ENCODE measurements at places on chromosomes 4 and X. TPM values are rescaled to one million over a fixed set of nuclear protein-coding genes. Genes with fewer than 3 reads are reported as not detected.

The TBX22 gene
- total RNA-seq: not detected

The PPP1R3F gene
- total RNA-seq: 7.0 TPM

The FGF2 gene
- 134 TPM for total RNA-seq

The MAGED2 gene
- 48.6 TPM for total RNA-seq

The CTAG2 gene
- total RNA-seq: not detected

The SPATA4 gene
- 0.21 TPM for total RNA-seq

The BEX1 gene
- total RNA-seq: not detected

The SYNPO2 gene
- total RNA-seq: 0.42 TPM

The FAM184B gene
- not detected for total RNA-seq

The NOX1 gene
- not detected for total RNA-seq

The CENPVL2 gene
- not detected for total RNA-seq

The ZDHHC9 gene
- total RNA-seq: 30.6 TPM

DNA sequence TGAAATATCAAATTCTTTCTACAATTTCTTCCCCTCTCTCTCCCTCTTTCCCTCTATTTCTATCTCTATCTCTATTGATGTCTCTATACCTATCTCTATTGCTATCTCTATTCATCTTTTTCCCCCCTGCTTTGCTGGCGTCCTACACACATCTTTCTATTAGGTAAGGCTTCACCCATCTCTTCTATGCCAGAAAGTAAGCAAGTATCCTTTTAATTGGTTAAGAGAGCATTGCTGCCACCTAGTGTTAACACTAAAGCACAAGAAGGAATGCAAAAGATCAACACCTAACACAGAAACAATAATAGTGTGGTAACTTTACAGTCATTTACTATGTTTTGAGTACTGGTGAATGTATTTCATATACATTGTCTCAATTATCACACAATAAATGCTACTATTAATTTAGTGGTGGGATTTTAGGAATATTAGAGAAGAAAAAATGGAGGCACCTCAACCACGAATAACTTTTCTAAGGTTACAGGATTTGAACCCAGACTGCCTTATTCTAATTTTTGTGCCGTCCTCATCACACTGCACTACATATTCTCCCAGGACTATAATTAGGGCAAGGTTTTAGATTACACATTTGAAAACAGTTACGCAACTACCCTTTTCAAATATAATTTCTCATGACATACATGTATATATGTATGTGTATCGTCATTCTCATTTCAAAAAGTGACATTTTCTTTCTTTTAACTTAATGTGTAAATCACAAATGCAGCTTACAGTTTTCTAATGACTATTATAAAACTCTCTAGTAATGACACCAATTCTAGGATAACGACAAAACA is 3.7 kb upstream of the C4orf36 start:
- peak; percentile 83 for DNase-seq

DNA sequence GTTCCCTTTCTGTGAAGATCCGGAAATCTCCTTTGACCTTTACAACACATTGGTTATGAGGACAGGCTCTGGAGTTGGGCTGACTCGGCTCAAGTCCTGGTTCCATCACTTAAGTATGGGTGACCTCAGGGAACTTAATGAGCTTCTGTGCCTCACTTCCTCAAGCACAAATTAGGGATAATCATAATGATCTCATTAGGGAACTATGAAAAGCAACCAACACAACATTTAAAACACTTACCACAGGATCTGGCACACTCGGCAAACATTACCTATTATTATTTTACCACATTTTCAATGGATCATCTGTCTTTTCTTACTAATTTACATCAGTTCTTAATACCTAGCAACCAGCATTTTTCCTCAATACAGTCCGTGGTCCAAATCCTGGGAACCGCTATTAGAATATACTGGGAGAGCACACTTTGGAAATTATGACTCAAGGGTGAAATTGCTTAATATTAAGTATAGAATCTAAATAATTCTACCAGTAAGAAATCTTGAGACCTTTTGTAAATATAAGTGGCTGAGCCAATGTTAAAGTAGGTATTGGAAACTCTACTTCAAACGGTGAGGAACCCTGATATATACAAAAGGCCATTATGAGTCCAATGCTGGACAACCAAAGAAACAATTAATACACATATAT is 19.6 kb downstream of the ADGRA3 start:
- DNase-seq: no peak

DNA sequence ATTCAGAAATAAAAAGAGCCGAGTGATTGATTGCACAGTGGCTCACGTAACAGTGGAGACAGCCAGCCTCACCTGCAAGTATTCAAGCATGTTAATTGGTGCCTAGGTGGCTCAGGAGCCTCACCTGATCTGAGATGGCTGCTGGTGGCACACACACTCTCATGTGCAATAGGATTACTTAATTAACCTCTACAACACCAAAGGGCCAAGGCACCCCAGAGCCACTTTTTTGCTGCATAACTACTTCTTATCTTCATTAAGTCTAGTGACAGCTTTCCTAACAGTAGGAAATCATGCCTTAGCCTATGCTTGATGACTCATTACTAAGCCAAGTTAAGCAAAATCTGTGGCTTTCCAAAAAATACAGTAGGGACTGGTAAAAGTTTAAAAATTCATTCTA is 117.3 kb upstream of the NOCT start:
- DNase-seq: no peak

GRCh38 chrX:88136328-88136727 is 610.7 kb upstream of the CPXCR1 start:
- no peak for DNase-seq

DNA sequence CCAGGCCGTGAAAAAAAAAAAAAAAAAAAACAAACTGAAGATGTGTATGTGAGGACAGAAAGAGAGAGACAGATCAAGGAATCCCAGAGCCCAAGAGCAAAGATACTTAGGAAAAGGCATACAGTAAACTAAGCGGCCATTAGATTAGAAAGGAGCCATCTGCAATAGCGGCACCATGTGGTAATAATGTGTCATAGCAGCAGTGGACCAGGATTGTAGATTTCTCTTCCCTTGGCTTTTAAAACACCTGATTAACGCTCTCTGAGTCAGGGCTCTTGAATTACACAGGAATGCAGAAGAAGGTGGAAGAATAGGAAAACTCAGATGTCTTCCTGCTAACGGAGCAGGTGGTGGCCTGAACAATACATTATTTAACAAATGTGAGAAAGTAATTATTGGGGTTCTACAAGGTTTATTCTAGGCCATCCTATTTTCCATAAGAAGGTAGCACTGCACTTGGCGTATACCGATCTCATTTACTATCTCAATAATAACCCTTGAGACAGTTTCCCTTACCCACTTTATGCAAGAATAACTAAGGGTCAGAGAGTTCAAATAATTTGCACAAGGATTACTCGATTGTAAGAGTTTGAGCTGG is 182.7 kb downstream of the KCNIP4 start:
- DNase-seq: peak; percentile 73

- DNase-seq: peak; percentile 0
These were observed 263.2 kb downstream of the PDHA2 start for GRCh38 chr4:96103086-96103485.

DNA sequence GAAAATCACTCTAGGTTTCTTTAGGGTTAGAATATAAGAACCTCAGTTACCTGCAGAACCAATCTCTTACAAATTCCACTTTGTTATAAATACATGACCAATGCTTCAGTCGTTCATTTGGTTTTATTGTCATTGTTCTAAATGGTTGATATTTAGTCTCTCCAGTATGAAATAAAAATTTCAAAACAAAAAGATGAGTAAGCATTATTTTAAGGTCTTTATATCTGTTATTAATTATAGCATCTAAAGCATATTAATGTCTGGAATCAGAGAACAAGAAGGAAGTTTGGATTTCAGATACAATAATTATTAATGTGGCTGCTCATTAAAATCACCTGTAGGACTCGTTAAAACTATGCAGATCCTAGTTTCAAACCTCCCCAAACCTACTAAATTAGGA is 265.4 kb upstream of the CXorf51A start:
- no peak for DNase-seq

- DNase-seq: peak; percentile 65
These were observed 48.4 kb upstream of the RPS6KA3 start for GRCh38 chrX:20315140-20315539.

DNA sequence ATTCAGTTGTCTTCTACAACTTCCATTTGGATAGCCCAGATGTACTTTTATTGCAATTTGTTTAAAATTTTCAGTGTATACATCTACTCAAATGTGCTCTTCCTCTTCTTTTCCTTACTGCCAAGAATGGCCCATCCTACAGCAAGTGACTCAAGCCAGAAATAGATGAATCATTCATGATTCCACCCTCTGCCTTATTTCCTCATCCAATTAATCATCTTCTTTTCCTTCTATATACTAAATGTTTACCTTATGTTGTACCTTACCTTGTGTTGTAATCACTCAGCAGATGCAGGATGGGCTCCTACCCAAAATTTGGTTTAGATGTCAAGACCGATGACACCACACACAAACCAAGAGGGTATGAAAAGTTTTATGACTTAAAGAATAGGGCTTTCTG is 437.8 kb downstream of the GRXCR1 start:
- peak; percentile 95 for DNase-seq

DNA sequence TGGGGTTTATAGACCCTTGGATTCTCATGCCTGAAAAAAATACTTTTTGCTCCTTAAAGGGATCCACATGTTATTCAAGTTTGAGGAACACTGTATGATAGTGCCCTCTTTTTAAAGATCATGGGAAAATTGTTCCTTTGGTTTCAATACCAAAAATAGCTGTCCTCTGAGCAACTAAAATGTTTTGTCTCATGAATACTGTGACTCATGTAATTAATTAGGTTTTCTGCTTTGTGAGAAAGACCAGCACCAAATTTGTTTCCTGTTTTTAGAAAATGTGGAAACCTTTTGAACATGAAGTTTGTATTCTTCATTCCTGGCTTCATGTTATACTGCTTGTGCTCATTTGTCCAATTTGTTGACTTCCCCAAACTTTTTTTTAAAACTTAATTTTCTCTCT is 127.6 kb upstream of the SH3RF1 start:
- DNase-seq: peak; percentile 48

DNA sequence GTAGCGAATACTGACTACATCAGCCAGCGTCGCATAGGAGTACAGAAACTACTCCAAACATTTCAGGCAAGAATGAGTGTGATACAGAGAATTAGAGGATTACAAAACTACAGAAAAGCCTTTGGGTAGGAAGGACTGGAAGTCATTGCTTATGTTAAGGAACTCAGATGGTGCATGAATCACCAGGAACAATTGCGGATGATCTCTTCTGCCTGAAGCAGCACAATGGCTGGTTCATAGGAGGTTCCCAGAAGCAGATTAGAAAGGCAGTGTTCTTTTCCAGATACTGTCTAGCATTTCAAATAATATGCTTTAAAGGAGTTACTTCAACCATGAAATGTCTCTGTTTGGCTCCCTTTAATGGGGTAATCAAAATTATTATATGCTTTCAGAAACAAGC is 42.5 kb upstream of the MAP9 start:
- peak; percentile 36 for DNase-seq

DNA sequence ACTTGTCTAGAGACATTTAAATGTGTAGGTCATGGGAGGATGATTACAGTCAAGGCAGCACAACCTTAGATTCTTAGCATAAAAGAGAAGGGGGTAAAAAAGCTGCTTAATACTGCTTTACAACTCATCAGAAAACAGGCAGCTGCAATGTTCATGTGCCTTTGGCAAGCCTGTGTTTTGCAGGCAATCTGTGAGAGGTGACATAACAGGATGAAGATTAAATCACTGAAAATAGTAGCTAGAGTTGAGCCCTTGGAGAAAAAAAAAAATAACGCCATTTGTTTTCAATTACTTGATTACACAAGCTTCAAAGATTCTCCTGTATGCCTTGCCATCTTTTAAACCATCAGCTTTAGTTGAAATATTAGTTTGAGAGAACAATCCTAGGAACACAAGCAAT is 847.6 kb upstream of the LCORL start:
- DNase-seq: no peak

- DNase-seq: no peak
These were observed 80.7 kb downstream of the STARD8 start for GRCh38 chrX:68728186-68728585.

DNA sequence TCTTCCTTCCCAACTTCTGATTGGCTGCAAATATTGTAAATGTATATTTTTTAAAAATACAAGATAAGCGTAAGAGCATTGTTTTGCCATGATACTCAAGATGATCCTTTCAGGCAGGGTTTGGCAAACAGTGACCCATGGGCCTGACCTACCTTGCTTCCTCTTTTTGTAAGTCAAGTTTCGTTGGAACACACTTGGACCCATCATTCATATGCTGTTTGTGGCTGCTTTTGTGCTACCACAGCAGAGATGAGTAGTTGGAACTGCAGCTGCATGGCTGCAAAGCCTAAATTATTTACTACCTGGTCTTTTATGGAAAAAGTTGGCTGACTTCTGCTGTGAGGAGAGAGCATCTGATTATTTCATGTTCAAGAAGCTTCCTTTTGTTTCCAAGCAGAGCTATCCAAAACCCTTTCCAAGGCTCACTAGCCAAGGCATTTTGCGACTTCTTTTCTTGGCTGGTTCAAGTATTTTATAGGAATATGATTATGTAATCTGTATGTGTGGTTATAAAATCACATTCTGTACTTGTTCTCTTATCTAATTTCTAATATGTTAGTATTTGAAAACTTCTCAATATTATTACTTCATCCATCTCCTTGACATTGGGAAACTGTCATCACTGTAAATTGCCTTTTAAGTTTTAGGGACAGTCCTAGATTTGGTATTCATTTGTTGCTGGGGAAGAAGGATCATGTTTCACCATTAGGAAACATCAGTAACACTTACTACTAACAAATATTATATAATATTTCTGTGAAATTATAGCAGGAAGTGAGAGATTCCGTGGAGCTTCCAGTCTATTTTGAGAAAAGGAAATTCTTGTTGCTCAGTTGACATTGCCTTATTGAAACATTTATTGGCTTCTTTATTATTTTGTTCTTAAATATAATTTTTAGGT is 109.2 kb downstream of the ARHGAP10 start:
- no peak for DNase-seq

- no peak for DNase-seq
These were observed 177.2 kb downstream of the TRIML1 start for GRCh38 chr4:188316391-188316790.

DNA sequence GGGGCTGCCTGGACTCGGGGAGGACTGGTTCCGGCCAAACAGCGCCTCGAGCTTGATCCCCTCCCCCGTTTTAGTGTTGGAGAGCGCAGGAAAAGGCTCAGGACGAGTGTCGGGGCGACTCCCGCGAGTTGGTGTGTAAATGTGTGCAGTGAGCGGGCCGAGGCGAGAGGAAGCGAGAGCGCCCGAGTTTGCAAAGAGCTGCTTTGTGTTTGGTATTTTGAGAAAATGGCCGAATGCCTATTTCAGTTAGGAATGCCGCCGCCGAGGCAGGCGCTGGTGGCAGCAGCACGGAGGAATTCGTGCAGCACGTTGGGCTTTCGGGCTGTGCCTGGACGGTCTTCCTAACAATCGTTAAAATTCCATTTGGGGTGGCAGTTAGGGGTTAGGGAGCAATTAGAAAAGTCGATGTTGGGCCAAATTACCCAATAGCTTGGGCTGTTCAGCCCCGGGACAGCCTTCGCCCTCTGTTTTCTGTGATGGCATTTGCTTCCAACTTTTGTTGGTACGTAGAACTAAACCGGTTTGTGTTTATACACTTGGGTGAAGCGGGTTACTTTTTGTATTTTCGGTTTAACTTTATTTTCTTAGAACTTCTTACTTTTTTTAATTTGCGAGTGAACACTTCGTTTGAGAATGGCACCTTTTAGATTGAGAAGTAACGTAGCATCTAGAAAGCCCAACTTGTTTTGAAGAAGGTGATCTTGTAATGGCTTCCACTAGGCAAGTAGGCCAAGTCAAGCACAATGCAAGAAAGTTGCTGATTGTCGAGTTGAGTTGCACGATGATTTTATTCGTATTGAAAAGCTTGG is 1.6 kb downstream of the REST start:
- DNase-seq: peak; percentile 52

GRCh38 chr4:16079046-16079445 is 4.8 kb downstream of the PROM1 start:
- DNase-seq: no peak

GRCh38 chr4:187666697-187667494 is 328.7 kb upstream of the ZFP42 start:
- no peak for DNase-seq
